Stimulated activated CD4-positive, alpha-beta T cell treated with anti-CD3 and anti-CD28 coated beads, Interleukin-1b, Interleukin-23, amount 100 ng/mL, for 4 hours (primary cell): ENCODE measurements at places on chromosomes 7 and 10.

GRCh38 chr7:54559401-54559800 lies 17.2 kb downstream of the VSTM2A start:
- no peak for DNase-seq

DNA sequence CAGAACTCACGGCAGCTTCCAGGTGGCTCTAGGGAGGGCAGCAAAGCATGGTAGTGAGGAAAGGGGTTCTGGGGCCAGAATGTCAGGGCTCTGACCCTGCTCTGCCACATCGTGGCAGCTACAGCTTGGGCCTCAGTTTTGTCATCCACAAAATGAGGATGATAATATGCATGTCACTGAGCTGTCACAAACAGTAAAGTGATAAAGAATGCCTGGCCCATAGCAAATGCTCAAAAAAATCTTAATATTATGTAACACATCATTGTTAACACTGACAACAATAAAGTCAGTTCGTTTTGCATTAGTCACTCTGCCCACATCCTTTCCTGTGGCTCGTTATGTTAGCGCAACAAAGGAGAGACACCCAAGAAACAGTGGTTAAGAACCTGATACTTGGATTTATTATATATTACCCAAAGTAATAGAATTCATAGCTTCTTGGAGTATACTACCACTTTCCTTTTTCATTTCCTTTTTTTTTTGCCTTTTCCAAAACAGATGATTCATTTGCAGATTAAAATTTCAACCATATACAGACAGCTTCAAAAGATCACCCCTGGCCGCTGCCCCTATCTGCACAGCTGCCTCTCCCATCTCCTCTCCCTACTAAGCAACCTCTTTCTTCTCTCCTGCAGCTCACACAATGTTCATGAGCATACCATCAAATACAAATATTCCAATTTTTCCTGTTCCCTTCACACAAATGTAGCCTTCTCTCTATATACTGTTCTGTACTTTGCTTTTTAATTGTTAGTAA lies 45.5 kb upstream of the DDC start:
- no peak for DNase-seq

- DNase-seq = no peak
Observed at GRCh38 chr7:143321242-143321641, 5.3 kb downstream of the CLCN1 start.

- DNase-seq = no peak
Observed at GRCh38 chr7:149774237-149775175, 1.1 kb upstream of the ZNF467 start.

DNA sequence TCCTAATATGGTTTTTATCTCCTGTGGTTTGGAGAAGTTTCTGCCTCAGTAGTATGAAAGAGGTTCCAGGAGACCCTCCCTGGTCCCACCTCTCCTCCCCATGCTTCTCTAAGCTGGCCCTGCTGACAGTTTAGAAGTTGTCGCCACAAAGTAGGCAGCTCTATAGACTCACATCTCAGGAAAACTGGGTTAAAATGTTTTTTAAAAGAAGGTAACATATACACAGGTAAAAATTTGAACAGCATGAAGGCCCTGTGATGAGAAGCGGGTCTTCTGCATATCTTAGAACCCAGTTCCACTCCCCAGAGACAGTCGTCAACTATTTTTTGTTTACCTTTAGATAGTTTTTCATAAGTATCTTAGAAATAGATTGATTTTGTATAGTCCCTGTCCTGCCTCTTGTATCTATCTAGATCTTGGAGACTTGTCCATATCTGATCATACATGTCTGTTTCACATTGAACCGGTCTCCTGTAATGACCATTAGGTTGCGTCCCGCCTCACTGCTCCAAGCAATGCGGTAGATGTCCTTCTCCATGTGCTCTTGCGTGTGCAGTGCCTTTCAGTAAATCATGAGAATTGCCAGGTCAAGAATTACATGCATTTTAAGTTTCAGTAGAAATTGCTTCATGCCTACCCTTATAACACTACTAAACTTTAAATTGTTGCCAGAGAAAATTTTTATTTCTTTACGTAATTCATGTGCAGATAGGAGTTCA lies 2.2 kb downstream of the DUSP5 start:
- DNase-seq = no peak

DNA sequence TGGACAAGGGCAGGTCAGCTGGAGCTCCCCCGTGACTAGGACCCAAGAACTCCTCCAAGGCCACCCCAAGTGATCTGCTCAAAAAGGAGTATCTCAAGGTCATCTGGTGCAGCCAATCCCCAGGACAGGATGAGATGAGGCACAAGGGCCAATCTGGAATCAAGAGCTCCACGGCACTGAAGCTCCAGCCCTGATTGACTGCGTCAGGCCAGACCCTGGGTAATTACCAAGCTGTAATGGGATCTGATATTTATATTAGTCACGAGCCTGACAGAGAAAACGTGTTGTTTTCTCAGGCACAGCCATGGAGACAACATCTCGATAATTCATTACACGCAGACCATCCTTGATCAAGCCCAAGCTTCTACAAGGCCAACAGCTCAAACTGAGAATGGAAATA lies 4.2 kb downstream of the KCNMA1 start:
- no peak for DNase-seq

- no peak for DNase-seq
Observed at GRCh38 chr10:123637326-123637880, 28.8 kb upstream of the GPR26 start.

- no peak for DNase-seq
Observed at GRCh38 chr7:68309271-68309670, 1289.0 kb upstream of the AUTS2 start.

DNA sequence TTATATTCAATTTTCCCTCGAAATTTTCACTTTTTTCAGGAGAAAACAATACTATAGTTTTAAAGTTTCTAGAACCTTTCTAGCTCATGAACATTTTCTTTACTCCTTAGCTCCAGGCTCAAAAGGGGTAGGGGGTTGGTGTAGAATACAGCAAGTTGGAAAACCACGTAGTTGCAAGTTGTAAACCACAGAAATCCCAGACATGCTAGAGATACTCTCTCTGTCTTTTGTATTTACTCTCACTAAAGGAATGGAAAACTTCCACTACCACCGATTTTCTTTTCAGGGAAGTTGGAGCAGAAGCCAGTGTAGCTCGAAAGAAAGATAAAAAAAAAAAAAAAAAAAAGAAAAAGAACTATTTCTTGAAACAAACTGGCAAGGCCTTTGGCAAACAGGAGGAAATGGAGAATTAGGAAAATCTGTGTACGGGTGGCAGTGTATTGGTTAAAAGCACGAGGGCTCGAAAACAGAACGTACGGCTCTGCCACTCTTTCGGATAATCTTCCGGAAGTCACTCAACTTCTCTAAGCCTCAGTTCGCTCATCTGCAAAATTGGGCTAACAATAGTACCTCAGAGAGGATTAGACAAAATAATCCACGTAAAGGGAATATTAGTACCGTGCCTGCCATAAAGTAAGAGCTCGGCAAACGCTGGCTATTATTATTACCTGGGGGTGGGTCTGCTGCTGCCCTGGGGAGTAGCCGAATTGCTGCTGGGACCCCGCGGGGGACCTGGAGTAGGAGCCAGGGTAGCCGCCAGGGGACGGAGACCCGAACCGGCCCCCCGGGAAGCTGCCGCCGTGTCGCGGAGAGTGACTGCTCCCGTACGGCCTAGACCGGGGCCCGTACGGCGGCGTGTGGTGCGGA lies 628 bp downstream of the MPLKIP start:
- DNase-seq = no peak

- peak; percentile 42 for DNase-seq
Observed at GRCh38 chr7:8418629-8419245, 14.7 kb upstream of the NXPH1 start.

DNA sequence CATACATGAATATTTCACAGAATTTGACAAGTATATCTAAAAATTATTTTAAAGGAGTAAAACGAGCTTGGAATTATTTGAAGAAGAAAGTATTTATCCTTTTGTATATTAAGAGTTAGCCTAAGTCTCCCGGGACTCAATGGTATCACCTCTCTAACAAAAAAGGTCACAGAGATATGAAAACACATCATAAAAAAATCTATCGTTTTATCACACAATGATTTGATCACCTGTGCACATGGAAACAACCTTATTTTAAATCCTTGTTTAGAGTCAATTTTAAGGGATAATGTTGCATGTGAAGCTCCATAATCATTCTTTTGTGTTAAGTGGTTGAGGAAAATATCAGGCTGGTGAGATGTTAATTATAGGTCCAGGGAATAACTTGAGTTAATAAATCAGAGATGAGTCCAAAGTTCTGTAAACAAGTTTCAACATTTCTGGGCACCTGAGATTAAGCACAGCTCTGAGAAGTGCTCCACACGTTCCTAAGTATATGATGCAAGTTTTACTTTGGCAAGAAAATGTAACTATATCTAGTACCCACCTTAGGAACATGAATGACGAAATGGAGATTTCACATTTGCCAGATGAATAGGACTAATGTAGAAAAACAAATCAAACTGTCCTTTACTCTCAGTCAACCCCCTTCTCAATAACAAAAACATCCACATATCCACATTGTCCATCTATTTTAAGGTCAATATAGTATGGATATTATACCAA lies 148.5 kb upstream of the AKR1E2 start:
- DNase-seq = no peak
